Hepatocyte (in vitro differentiated cells): ENCODE measurements at places on chromosomes 16 and 17.

DNA sequence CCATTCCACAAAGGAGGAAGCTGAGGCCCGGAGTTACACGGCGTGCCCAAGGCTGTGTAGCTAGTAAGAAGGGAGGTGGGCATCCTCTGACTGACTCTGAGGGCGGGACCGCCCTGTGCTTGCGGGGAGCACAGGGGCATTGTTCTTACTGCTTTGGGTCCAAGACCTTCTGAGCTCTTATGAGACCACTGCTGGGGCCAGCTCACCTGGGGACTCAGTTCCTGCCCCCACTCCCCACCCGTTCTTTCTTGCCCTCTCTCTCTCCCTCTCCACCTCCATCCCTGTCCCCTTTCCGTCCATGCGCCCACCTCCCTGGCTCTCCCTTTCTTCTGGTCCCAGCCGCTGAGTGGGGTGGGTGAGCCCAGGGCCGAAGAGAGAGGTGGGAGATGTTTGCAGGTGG, 19.6 kb downstream of the CCR7 start:
- no peak for DNase-seq

DNA sequence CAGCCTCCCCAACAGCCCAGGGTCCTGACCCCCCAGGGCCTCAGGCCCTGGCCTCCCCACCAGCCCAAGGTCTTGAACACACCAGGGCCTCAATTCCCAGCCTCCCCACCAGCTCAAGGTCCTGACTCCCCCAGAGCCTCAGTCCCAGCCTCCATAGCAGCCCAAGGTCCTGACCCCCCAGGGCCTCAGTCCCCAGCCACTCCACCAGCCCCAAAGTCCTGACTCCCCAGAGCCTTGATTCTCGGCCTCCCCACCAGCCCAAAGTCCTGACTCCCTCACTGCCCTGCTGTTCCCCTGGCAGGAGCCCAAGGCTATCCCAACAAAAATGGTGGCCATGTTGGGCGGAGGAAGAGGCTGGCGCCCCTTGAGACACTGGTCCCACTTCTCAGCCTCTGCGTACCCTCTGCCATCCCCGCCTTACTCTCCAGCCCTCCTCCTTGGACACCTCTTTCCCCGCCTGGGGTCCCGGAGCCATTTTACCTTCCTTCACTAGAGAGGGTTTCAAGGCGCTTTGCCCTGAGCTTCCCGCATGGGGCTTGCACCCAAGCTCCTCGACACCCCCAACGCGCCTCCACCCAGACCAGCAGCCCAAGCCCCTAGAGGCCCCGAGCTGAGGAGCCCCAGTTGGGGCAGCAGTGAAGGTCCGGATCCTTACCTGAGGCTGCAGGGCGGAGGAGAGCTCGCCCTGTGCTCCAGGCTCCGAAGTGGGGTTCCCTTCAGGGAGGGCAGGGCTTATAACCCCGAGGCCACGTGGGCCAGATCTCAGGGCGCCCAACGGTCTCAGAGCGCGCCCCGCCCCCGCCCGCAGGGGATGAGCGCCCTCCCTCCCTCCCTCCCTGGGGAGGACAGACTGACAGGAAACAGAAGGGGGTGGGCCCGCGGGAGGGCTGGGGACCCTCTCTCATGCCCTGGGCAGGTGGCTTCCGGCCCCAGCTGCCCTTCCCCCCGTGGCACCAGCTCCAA, 3.5 kb upstream of the TSPOAP1 start:
- DNase-seq: no peak

GRCh38 chr17:50828508-50829170, 6.7 kb upstream of the WFIKKN2 start:
- no peak for DNase-seq

DNA sequence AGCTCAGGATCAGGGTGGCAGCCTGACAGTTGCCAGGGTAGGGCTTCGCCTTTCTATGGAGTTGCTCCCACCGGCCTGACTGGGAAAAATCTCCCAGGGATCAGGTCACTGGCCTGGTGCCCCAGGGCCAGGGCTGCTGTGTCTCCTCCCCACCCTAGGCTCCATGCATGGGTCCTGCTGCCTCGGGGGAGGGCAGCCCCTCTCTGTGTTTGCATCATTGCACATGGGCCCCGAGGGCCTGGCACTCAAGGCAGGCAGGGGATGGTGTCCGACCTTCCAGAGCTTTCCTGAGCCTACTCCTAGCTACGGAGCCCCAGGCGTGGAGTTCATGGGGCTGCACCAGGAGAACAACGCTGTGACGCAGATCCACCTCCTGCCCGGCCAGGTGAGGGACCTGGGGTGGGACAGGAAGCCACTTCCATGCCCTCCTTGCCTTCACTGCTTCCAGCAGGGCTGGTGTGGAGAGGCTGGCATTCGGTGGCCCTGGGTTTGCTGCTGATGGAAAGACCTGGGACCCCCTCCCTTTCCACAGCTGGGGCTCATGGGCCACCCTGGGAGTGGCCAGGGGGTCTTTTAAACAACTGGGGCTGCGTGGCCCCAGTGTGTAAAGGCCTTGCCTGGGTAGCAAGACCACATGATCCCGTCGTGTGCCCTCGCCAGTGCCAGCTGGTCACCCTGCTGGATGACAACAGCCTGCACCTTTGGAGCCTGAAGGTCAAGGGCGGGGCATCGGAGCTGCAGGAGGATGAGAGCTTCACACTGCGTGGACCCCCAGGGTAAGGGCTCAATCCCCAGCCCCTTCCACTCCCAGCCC, 29.5 kb upstream of the MYO15B start:
- DNase-seq: no peak

GRCh38 chr16:55543472-55543871, 23.0 kb upstream of the CAPNS2 start:
- DNase-seq: peak; percentile 44

DNA sequence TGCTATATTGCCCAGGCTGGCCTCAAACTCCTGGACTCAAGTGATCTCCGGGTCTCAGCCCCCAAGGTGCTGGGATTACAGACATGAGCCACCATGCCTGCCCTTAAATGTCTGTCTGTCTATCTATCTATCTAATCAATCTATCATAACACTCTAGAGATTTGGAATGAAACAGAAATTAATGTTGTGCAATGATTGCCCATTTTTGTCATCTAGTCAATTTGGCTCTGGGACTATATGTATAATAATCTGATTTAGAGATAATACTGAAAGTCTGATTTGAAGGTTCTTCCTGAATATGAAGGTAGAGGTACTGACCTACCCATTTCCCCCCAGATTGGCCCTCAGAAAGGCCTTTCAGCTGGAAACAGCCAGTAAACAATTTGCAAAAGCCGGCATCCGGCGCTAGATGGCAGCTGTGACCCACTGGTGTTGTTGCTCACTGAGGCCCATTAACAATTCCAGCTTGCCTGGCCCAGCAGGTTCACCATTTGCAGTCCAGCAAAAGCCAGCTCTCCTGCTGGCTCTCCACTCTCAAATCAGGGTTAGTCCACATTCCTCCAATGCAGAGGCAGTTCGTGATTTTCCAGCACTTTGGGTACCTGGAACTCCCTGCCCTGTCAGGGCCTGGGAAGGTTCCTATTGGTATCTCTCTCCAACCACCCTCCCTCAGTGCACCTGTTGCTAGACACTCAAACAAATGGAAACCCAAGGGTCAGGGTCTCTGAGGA, 22.9 kb upstream of the C16orf87 start:
- peak; percentile 87 for DNase-seq

- no peak for DNase-seq
Measured at GRCh38 chr16:30853758-30854157, 40.1 kb downstream of the BCL7C start.

DNA sequence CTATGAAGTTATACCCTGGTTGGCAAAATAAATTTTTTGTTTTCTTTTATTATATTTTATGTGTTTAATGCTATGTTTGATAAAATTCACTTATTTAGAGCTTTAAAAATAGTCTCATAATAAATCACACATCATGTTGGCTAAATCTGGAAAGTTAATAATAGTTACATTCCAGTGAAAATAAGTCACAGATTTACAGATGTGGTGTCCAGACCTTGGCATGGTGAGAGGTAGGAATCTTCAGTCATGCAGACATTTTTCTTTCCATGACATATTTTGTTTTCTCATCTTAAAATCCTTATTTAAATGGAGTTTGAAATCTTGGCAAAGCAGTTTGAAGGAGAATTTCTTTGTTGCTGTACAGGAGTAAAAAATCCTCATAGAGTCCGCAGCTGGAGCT, 48.1 kb upstream of the GOSR1 start:
- no peak for DNase-seq

GRCh38 chr16:51649631-51650030, 498.6 kb upstream of the SALL1 start:
- DNase-seq: no peak

DNA sequence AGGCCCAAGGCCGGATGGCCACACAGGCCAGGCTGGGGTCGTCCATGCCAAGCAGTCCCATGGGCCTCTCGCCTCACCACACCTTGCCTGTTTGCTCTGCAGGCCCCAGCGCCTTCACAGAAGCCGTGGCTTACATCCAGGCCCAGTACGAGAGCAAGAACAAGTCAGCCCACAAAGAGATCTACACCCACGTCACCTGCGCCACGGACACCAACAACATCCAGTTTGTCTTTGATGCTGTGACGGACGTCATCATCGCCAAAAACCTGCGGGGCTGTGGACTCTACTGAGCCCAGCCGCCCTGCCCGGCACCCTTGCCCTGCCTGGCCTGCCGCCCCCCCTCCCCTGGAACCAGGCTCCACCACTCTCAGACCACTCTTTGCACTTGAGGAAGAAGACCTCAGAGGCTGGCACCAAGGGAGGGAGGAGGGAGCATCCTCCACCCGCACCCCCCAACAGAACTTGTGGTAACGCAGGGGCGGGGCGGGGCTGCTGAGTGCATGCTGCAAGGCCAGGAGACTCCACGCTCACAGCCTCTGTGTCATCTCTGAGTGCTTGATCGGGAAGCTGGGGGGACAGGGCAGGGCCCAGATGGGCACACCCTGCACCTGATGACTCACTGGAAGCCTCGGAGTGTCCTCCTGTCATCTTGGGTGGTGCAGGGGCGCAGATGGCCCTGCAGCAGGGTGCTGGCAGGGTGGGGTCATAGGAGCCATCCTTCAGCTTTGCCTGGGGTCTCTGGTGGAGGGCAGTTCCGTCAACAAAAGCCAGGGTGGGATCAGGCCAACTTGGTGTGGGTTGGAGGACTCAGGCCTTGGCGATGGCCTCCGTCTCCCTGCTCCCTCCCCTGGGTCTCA, 81.5 kb downstream of the AMFR start:
- DNase-seq: no peak

GRCh38 chr17:51580869-51581268, 320.5 kb downstream of the UTP18 start:
- DNase-seq: no peak

DNA sequence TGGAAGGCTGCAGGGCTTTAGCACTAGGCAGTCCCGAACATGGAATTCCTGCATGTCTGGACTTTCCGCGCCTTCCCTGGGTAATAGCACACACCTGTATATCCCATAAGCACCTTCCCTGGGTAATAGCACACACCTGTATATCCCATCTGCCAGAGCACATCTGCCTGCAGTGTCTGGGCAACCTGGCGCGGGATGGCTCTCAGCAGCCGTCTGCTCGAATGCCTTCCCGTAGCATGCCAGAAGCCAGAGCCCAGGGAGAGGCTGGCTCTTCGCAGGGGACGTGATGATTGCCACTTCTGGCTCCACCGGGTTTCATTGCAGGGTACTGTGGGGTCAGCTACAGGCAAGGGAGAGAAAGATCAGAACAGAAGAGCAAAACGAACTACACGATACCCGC, 21.3 kb downstream of the MBTPS1 start:
- DNase-seq: no peak

DNA sequence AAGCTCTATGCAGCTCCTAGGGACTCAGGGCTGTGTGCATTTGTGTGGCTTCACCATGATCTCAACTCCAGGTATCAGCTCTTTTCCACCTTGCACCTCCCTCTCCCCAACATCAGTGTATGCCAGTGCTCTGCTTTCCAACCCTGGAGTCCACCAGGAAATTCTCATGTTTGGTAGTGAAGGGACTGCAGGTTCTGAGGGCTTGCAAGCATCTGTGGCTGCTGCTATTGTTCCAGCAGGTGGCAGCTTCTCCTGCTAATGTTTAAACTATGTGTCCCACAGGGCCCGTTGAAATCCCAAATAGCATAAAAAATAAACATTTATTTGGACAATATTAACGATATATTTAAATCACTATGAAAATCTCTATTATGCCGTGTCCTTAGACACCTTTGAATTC, 82.0 kb downstream of the RGS9 start:
- no peak for DNase-seq

GRCh38 chr17:8075081-8075480, 12.4 kb downstream of the ALOX12B start:
- DNase-seq: no peak

- DNase-seq: no peak
Measured at GRCh38 chr17:83064021-83064731, 15.2 kb upstream of the METRNL start.

DNA sequence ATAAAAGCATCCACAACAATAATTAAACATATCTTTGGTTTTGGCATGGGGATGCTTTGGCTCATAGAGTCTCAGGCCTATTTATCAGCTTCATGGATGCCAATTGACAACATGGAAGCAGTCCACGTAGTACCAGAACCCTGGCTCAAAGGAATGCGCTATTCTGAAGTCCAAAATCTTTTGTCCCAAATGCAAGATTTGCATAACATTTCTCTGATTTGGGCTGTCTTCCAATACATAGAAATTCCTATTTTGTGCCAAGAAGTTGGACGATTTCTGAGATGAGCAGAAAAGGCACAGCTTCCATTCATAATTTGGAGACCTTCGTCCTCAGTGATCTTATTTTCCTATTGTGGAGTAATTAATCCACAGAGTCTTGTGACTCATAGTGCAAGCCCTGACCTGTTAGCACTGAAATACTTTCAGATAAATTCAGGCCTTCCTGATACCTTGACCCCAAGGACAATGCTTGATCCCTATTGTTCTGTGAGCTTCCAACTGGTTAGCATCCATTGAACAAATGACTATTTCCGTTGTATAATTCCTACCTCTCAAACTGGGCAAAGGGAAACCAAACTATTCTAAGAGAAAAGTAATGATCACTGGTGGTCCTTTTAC, 78.4 kb upstream of the CDH11 start:
- no peak for DNase-seq

DNA sequence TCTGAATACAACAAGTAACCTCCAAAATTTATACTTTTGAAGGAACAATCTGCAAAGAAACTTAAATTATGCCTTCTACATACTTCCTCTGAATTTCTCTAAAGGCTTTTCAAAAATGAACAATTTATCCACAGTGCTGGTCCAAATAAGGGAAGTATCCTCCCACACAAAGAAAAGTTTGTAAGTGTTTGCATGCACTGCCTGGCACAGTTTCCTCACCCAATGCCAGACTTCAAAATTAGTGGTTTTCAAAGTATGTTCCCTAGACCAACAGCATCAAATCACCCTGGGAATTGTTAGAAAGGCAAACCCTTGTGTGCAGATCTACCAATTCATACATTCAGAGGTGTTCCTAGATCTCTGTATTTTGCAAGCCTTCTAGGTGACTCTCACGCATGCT, 82.5 kb downstream of the PCTP start:
- no peak for DNase-seq

GRCh38 chr16:54808890-54809289, 121.8 kb upstream of the IRX5 start:
- no peak for DNase-seq
